GM06990 (cell line): ENCODE measurements at places on chromosomes 5 and 9.

GRCh38 chr5:75435096-75435495 lies 76.3 kb downstream of the CERT1 start:
- DNase-seq: no peak

GRCh38 chr5:124259017-124259416 lies 487.4 kb downstream of the ZNF608 start:
- no peak for DNase-seq

- DNase-seq: no peak
Observed at GRCh38 chr5:174358276-174358675, 312.8 kb downstream of the NSG2 start.

DNA sequence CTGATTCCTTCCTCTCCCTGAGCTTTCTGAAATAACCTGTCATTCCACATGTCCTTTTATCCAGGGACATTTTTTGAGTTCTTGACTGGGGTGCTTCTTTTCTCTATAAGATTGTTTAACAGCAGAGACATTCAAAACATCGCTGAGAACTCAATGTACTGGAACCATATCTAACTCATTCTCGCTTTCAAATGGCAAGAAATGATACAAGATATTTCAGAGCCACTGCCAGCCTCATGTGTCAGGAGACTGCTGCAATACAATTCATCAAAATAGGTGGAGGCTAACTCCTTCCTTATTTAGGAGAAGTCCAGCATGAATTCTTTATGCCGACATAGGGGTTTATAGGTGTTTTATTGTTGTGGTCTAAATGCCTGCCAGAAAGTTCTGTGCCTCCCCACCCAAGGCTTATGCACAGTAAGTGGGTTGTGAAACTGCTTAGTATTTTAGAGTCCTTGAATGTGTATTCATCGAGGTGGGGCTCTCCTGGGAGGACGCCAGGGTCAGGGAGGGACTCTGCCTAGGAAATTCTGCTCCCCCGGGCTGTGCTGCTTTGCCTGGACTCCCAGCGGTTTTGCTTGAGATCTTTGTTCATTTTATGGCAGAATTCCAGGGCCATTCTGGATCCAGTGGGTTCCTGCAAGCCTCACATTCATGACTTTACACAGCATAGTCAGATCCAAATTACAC lies 53.9 kb downstream of the ZNF474 start:
- DNase-seq: no peak

DNA sequence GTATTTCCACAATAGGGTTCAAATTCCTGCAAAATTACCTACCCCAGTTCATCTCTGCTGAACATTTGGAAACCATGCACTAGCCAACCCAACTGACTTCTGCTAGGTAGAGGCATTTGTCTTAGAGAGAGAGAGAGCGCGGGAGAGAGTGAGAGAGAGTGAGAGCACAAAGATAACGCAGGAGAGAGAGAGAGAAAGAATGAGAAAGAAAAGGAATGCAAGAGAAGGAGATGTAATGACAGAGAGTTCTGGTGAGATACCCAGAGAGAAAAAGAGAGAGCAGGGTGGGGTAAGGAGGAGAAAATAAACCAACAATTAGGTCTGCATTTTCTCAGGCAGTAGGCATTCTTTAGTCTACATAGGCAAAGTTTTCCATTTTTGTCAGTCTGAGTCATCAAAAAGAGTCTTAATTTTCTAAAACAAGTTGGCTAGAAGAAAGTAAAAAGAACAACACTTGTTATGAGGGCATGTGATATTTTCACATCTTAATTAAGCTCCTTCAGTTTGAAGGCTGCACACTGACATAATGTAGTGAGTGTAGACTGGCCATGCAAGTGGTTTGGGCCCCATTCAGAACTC lies 98.2 kb downstream of the MAP1B start:
- DNase-seq: no peak

GRCh38 chr5:160921-161802 lies 30.1 kb upstream of the LRRC14B start:
- no peak for DNase-seq

GRCh38 chr5:115389799-115390382 lies 93.4 kb upstream of the CCDC112 start:
- DNase-seq: no peak

GRCh38 chr5:1874771-1875220 lies 7.9 kb downstream of the IRX4 start:
- DNase-seq: no peak

GRCh38 chr9:9799287-9799686 lies 813.5 kb downstream of the PTPRD start:
- DNase-seq: no peak

GRCh38 chr9:131678499-131679111 lies 61.3 kb downstream of the RAPGEF1 start:
- peak; percentile 79 for DNase-seq

- DNase-seq: no peak
Observed at GRCh38 chr9:94630833-94631232, 8.5 kb downstream of the FBP1 start.

- no peak for DNase-seq
Observed at GRCh38 chr5:177116631-177117373, 16.8 kb upstream of the NSD1 start.
